ENCODE measurements at places on chromosomes 6 and 20.

DNA sequence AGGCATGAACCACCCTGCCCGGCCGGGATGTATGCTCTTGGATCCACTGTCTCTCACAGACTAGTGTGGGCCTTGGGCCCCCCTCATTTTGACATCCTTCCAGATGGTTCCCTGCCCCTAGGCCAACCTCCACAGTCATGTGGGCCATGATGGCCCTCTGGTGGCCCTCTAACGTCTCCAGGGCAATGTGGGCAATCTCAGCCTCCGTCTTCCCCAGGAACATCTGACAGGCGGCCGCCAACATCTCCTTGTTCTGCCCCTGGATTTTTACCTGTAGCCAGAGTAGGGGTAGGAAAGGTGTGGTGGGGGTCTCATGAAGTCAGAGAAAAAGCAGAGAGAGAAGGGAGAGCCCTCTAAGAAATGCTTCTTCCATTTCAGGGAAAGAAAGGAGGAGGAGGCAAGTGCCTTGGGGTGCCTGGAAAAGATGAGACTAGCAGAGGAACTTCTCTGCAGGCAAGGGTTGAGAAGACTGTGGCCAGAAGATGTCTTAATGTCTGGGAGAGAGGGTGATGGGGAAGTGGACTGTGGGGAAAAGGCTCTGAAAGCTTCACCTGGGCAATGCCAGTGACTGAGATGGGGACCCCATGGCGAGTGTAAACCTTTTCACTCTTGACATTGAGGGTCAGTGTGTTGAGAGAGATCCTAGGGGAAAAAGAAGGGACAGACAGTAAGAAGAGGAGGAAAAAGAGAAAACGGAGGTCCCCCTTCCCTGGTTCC, 1.3 kb downstream of the FLOT1 start:
- no peak for DNase-seq

GRCh38 chr6:115932481-115932880, 128.2 kb downstream of the FRK start:
- DNase-seq = no peak

DNA sequence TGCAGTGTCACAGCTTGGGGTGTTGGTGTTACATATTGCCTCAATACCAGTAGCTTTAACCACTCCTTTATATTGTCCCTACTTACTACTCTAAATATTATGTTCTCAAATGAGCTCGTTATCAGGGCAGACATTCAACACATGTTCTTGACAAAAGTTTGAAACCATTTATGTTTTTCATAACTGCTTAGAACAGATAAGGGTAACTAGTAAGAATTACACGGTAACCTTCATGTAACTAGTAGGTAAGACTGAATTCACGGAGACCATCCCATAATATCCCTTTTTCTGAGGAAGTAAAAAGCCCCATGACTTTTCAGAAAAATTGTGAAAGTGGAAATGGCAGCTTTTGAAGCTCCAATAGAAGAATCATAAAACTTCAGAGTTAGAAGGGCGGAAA, 59.6 kb upstream of the CENPW start:
- DNase-seq = no peak

GRCh38 chr6:92281571-92282076, 1137.7 kb downstream of the EPHA7 start:
- no peak for DNase-seq

DNA sequence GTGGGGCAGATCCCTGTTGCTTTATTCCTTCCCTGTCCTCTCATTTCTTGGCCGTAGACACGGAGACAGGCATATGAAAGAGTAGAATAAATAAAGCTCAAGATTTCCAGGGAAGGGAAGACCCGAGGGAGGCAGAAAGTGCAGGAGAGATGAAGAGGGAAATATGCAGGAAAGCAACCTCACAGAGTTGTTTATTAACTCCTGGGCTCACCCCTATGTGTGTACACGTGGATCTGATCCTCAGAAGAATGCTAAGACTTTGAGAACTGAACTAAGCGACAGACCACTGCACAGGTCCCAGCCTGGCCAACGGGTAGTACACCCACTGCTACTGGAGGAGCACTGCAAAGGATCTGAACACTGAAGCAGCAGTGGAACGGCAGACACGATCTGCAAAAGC, 156.2 kb downstream of the KIF16B start:
- DNase-seq = no peak

DNA sequence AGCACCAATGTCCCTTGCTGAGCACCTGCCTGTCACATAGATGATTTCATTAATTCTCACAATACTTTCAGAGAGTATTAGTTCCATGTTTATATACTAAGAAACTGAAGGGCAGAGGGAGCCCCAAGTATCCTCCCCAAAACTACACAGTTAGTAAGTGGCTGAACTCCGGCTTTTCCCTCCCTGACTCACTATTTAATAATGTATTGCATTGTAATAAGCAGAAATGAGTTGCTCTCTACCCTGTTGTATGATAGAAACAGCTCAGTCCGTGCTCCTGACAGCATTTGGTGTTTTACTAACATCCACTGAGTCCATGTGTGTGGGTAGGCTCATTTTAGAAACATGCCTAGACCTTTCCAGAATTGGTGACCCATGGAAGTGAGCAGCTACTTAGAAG, 76.8 kb downstream of the OLIG3 start:
- DNase-seq = no peak

GRCh38 chr20:47748823-47749222, 36.5 kb downstream of the SULF2 start:
- no peak for DNase-seq

GRCh38 chr20:34643928-34644327, 33.0 kb downstream of the PIGU start:
- DNase-seq = no peak

DNA sequence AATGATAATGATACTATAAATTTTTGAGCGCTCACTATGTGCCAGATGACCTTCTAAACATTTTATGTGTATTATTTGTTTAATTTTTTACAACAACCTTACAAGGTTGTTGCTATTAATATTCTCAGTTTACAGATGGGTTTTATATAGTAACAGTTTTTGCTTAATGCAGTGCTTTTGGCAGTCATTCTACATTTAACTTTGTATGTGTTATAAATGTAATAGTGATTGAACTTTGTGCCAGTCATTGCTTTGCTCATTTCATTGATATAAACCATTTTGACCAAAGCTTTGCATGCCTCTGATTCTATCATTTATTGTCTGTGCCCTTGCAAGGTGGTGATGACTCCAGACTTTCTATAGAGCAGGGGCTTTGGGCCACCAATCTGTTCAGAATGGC, 206.3 kb upstream of the LAMP5 start:
- no peak for DNase-seq

DNA sequence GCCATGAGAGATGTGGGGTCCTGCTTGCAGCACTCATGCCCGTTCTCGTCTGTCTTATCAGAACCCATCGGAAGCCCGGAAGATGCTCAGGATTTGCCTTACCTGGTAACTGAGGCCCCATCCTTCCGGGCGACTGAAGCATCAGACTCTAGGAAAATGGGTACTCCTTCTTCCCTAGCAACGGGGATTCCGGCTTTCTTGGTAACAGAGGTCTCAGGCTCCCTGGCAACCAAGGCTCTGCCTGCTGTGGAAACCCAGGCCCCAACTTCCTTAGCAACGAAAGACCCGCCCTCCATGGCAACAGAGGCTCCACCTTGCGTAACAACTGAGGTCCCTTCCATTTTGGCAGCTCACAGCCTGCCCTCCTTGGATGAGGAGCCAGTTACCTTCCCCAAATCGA, 8.3 kb downstream of the PI16 start:
- peak; percentile 65 for DNase-seq

- no peak for DNase-seq
Observed at GRCh38 chr6:33730611-33731010, 16.1 kb downstream of the IP6K3 start.

- no peak for DNase-seq
Observed at GRCh38 chr6:35495258-35496035, 1.4 kb downstream of the TEAD3 start.

- no peak for DNase-seq
Observed at GRCh38 chr20:38961530-38962043, 557 bp upstream of the DHX35 start.

DNA sequence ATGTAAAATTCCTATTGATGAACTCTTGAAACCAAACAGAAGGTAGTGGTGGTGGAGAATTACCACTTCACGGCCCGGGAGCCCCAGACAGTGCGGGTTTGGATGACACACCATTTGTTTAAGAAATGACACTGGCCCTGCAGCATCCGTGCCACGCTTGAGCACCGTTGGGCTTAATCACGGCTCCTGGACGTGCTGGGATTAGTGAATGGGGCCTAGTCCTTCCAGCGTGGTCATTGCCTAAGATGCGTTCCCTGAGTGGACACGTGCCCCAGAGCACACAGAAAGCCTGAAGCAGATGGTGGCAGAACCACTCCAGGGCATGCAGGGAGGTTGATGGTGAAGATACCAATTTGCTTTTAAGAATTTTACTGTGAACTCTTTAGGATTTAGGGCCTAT, 14.5 kb downstream of the STX16 start:
- DNase-seq = no peak

DNA sequence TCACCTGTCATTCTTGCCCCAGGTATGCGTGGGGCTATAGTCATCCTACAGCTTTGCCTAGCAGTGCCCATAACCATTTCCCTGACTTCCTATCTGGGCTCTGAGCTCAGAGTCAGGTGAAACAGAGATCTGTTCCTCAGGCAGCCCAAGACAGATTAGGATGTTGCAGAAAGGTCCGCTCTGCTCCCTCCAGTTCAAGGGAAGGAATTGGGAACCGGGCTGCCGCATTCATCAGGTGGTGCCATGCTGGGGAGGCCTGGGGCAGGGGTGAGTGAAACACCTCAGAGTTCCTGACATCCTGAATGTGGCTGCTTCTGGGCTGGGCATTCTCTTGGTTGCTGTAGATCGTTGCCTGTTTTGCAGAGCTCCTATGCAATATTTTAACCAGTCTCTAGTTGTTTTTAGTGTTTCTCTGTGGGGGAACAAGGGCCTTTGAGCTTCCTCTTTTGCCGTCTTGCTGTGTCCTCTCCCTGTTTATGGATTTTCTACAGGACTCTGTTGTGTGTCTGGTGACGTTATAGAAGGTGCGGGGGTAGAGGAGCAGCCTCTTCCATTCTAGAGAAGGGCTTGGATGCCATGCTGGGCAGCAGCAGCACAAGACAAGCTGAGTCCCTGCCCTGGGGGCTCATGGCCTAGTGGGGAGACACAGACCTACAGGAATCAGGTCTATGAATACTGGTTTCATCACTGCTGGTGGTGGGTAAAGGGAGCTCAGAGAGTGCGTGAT, 9.2 kb downstream of the ENTPD6 start:
- no peak for DNase-seq

DNA sequence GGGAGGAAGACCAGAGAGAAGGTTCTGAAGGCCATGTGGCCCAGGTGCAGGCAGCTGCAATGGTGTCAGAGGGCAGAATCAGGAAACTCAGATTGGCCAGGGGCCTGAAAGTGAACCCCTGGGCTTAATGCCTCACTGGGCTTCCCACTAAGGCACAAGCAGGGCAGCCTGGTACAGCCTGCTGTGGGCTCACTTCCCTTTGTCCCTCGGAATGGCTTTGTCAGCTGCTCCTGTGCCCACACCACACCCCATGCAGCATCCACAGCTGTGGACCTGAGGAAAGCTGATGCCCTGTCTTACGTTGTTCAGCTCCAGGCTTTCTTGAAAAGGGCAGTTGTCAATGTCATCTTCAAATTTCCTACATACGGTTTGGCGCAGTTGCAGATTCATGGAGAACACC, 2.4 kb downstream of the CST9 start:
- no peak for DNase-seq

- DNase-seq = no peak
Observed at GRCh38 chr20:8874437-8874836, 194.4 kb upstream of the PLCB4 start.

DNA sequence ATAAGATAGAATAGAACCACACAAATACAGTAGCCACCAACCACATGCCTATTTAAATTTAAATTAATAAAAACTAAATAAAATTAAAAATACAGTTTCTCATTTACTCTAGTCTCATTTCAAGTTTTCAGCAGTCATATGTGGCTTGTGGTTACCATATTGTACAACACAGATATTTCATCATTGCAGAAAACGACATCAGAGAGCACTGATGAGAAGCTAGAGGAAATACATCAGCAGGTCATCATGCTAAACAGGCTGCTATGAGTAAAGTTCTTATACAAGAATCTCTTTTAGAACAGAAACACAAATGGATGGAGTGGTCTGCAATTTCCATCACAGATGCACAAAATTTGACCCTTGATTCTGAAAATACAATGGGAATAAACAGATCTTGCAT, 36.6 kb downstream of the TBC1D32 start:
- no peak for DNase-seq

DNA sequence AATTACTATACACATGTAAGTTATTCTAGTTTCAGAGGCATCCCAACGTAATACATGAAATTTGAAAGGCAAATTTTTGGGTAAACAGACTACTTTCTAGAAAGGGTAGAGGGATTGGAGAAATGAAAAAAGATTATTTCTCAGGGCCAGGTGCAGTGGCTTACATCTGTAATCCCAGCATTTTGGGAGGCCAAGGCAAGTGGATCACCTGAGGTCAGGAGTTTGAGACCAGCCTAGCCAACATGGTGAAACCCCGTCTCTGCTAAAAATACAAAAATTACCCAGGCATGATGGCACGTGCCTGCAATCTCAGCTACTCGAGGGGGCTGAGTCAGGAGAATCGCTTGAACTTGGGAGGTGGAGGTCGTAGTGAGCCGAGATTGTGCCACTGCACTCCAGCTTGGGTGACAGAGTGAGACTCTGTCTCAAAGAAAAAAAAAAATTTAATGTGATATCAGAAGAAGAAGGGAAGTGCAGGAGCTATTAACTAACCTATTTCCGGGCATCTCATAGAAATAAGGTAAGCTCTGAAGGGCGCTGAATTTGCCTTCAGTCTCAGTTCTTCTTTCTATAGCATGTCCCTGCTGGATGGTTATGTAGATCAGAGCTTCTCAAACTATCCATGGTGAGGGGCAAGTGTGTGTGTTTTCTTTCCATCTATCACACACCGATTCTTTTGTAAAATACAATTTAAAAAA, 100.3 kb upstream of the MTHFD1L start:
- DNase-seq = no peak

DNA sequence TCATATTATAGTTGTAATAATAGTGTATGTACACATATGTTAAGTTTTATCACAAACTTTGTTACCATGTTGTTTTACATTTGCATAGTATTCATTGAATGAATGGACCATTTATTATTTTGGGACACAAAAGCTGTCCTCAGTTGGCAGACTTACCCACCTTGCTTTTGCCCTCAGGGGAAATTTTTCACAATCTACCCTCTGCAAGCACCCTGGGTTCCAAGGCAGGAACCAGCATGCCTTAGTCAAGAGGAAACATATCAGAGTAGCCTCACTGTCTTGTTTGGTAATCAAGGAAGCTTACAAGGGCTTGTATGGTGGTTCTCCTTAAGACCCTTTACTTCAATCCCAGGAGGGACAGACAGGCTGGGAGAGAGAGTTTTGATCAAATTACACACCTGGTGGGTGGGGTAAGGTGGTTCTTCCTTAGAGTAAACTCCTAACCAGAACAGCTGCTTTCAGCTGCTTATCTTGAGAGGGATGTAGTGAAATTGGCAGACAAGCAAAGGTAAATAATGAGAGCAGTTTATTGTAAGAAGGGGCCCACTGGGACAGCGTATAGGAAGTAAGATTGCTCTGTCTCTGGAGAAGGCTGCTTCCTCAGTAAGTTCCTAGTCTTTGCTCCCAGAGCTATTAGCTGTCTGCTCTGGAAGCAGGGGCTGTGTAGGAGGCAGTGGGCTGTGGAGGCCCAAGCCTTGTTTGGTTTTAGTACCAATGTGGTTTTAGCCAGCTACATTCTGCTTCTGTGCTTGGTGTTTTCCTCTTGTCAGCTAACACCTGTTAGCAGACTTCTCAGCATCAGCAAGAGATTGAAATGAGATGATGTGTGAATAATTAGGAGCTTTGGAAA, 31.1 kb downstream of the BRPF3 start:
- no peak for DNase-seq

GRCh38 chr6:112113918-112114317, 26.5 kb downstream of the FAM229B start:
- no peak for DNase-seq

- no peak for DNase-seq
Observed at GRCh38 chr20:965956-966355, 36.2 kb downstream of the RSPO4 start.
